NCI-H2029 (cell line): ENCODE measurements at places on chromosomes 2 and 18.

DNA sequence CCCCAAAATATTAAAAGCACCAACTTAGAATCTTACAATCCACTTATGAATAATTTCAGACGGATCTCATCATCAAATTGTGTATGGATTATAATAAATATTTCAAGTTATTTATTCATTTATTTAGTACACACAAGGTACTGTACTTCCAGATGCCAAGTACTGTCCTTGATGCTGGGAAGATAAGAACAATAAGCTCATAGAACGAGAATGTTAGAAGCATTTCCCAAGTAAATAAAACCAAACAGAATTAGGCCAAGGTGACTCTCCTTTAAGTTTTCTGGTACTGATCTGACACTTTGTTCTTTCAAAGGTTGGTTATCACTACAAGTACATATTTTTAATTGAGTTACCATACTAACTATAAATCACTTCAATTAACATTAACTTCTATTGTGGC lies 416.1 kb upstream of the ETAA1 start:
- no peak for DNase-seq

DNA sequence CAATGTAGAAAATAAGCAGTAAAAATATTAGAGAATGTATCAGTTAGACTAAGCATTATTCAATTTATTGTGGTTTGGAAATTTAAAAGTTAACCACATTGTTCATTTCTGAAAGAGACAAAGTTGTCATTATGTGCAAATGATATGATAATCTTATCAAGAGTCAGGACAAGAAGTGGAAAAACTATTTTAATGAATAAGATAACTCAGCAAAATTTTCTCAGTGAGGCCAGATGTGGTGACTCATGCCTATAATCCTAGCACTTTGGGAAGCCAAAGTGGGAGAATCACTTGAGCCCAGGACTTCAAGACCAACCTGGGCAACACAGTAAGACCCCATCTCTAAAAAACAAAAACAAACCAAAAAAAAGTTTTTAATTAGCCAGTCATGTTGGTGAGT lies 39.5 kb upstream of the CERS6 start:
- DNase-seq: no peak

- no peak for DNase-seq
Measured at GRCh38 chr2:232097260-232097659, 135.7 kb downstream of the DIS3L2 start.

DNA sequence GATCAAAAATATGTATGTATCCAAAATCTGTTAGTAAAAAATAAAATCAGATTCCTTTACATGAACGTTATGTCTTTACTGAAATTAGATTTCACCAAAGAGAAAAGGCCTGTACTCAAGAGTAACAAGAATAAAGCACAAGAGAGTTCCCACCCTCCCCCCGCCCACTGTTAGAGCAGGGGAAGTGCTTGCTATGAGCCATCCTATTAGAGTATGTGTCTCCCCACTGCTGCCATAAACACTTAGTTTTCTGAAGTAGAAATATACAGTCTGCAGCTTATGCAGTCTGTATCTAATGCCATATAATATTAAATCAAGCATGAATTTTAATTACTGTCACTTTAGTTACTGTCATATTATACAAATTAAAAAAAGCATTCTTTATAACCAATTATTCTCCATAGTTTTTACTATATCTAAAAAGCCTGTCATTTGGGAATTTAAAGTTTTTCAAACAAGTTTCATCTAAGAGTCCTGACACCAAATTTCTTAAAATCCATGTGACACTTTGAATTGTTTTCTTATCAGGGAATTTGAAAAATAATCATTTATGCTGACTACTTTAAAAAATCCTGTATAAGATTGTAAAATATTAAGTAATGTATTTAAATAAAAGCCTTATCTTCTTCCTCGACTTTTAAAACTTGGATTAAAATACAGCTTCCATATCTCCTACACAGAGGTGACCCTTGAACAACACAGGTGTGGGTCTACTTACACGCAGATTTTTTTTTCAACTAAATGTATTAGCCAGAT lies 51.8 kb upstream of the GPR75 start:
- no peak for DNase-seq

- DNase-seq: no peak
Measured at GRCh38 chr18:74493689-74494088, 2.5 kb upstream of the CNDP2 start.

GRCh38 chr2:45117383-45117782 lies 108.1 kb upstream of the SIX2 start:
- no peak for DNase-seq

GRCh38 chr2:24613154-24613814 lies 122.2 kb downstream of the NCOA1 start:
- peak; percentile 78 for DNase-seq

DNA sequence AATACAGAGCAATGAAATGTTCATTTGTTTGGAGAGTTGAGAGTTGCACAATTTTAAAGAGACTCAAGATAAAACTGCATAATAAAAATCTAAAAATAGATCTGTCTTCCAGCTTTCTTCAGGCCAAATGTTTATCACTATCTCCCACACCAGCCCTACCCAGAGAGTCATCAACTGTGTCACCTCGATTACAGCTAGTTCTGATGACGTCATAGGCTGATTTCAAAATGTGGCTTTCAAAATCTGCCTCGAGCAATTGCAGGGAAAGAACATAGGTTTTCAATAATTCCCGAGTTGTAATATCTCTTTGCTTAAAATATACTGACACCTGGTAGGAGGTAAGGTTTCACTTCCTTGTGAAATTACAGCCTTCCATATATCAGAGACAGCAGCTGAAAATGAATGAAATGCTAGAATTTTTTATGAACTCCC lies 677.6 kb upstream of the ID2 start:
- no peak for DNase-seq

DNA sequence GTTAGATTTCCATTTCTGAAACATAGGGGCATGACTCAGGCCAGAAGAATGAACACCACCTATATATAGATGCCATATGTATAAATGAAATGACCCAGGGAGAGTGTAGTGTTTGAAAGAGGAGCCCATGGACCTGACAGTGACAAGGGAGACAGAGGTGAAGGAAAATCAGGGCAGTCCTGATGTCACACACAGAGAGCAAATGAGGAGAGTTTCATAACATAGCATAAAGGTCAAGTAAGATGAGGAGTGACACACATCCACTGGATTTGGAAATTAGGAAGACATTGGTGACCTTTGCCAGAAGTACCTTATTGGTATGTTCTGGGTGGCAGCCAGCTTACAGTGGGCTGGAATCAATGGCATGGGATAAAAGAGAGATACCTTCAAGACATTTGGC lies 276.7 kb downstream of the ZNF385B start:
- no peak for DNase-seq

GRCh38 chr2:67952066-67952465 lies 110.7 kb downstream of the C1D start:
- DNase-seq: peak; percentile 25

GRCh38 chr2:135829378-135830135 lies 7.4 kb downstream of the LCT start:
- peak; percentile 51 for DNase-seq

GRCh38 chr2:128321784-128322714 lies 3.4 kb upstream of the HS6ST1 start:
- DNase-seq: peak; percentile 47

- no peak for DNase-seq
Measured at GRCh38 chr2:174874085-174874484, 109.8 kb upstream of the CHRNA1 start.

GRCh38 chr2:7539077-7539476 lies 621.9 kb downstream of the RNF144A start:
- no peak for DNase-seq

GRCh38 chr2:240622060-240622411 lies 3.2 kb upstream of the GPR35 start:
- no peak for DNase-seq

DNA sequence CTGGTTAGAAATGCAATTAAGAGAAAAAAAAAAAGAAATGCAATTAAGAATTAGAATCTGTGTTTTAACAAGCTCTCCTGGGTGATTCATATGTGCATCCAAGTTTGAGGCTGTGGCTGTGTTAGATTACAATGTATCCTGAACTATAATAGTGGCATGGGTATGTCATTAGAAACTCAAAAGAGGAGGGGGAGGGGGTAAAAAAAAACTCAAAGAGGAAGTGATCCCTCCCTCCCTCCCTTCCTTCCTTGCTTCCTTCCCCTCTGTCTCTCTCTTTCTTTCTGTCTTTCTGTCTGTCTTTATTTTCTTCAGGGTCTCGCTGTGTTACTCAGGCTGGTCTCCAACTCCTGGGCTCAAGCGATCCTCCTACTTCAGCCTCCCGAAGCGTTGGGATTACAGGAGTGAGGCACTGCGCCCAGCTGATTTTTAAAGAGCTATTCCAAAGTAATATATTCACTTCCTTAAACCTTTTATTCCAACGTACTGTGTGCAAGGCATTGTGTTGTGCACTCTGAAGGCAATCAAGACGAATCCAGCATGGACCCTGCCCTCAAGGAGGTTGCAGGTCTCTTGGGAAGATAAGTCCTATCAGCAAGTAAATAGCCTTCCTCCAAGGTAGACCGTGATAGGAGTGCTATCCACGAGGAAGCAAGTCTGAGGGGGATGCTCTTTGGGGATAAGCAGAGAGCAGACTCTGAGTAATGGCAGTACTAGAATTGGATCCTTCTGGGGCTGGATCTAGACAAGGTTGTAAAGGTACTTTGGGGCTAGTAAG lies 35.9 kb upstream of the MCFD2 start:
- DNase-seq: no peak
